ENCODE measurements at places on chromosomes 1 and 21. TPM values are rescaled to one million over a fixed set of nuclear protein-coding genes. Genes with fewer than 3 reads are reported as not detected.

TDRD5 gene
- total RNA-seq: 1.2 TPM

DNAJC6 gene
- total RNA-seq: 123 TPM

RPE65 gene
- under 0.01 TPM for total RNA-seq

C1orf94 gene
- 0.25 TPM for total RNA-seq

ANKRD65 gene
- total RNA-seq: 0.49 TPM

SDC3 gene
- total RNA-seq: 98.1 TPM

KCNE1 gene
- total RNA-seq: 1.2 TPM
